ENCODE measurements at places on chromosomes 16 and 17.

GRCh38 chr17:16954521-16954920 is 17.4 kb downstream of the TNFRSF13B start:
- no peak for DNase-seq

- DNase-seq = no peak
Measured at GRCh38 chr16:11510178-11510973, 76.3 kb downstream of the LITAF start.

DNA sequence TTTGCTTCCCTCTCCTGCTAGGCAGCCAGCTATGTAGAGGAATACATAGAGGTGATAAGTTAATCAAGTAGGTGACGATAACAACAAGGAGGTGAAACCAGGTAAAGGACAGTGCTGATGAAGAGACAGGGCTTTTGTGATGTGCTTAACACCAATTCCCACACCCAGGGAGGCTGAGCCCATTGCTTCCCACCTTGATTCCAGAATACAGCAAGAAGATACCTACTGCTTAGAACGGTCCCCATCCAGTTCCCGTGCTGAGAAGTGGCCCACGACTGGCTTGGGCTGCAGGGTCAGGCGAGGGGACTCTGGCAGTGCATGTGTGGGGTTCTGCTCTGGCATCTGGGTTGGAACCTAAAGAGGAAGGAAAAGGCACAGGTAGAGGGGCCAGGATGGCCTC is 16.1 kb upstream of the GFAP start:
- no peak for DNase-seq

- DNase-seq = no peak
Measured at GRCh38 chr17:79589669-79590522, 21.0 kb downstream of the RBFOX3 start.

- DNase-seq = no peak
Measured at GRCh38 chr17:77204536-77204935, 63.8 kb downstream of the SEC14L1 start.

DNA sequence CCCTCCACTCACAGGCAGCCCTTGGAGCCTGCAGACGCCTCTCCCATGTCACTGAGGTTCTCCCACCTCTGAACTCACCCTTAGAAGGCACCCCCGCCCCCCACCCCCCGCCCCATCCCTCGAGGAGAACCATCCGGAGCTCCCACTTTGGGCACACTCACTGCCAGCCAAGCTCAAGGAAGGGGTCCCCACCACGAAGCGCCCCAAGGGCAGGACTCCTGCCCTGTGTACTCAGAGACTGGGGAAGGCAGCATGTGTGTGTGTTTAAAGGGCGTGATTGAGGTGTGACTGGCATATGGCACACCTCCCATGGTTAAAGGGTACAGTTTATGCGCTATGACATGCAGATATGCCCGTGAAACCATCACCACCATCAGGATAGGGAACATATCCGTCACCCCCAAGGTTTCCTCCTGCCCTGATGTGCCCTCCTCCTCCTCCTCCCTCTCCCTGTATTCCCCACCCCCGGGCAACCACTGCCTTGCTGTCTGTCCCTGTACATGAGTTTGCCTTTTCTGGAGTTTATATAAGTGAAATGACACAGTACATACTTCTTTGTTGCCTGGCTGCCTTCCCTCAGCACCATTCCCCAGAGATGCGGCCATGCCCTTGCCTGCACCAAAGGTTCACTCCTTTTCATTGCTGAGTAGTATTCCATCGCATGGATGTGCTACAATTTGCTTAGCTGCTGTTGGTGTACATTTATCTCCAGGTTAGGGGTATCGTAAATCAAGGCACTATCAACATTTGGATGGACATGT is 14.0 kb upstream of the RBFOX3 start:
- no peak for DNase-seq

- DNase-seq = no peak
Measured at GRCh38 chr17:77427391-77427991, 286.7 kb downstream of the SEC14L1 start.

DNA sequence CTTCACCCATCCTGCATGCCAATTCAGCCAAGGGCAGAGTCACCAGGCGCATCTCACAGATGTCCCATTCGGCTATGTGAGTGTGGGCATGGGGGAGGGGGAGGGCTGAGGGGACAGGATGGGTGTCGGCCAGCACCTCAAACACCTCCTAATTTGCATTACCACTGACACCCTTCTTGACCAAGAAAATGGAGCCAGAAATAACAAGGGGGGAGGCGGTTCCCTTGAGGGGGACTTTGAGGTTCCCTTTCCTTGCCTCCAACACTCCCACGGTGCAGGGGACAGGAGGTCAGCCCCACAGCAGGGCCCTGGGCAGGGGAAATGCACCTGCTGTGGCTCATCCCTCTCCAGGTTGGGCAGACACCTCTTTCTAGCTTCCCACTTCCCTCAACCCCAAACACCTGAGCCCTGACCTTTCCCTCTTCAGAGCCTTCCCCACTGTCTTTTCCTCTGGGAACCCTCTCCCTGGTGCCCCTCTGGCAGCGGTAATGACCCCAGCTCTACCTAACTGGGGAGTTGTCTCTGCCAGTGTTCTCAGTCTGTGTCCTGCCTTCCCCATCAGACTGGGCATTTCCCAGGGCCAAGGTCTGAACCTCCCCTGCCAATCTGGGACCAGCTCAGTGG is 18.2 kb upstream of the TBX21 start:
- no peak for DNase-seq

DNA sequence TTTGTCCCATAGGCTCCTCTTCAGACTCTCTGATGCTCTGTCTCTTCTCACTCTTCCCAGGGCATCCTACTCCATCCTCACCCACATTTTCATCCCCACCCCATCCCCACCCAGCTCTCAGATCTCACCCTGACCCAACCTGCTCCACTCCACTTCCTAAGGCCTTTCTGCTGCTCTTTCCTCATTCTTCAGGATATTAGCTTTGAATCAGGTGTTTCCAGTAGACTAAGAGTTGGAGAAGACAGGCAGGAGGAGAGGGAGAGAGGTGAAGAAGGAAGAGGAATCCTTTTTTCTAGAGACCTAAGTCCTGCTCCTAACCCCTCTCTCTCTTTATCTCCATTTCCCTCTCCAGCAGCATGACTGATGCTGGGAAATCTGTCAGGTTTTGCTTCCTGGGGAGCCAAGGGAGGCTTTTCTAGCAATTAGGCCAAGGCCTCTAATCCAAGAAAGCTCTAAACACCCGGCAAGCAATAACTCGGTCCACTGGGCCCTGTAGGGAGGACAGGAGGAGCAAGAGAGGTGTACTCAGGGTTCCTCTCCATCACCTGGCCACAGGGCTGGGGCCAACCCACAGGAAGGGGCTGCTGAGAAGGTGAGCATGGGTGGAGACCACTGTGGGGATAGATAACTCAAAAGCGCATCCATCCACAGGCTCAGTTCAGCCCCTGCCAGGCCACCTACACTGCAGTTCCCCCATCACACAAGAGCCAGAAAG is 133.3 kb downstream of the TMEM132E start:
- DNase-seq = no peak

DNA sequence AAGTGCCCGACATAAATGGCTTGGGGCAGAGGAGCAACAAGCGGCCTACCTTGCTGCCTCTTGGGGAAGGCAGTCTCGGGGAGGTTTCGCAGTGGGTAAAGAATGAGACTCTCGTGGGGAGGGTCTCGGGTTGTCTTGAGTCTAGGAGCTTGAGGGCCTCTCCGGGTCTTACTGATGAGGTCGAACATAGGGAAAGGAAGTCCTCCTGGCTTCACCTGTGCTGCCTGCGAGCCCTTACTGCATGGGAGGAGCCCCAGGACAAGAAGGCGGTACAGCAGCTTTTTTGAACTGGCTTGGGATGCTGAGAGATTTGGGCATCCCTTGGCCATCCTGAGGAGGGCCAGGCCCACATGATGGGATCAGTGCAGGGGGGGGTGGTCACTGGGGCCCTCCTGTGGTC is 71.4 kb downstream of the SPECC1 start:
- no peak for DNase-seq

GRCh38 chr16:5069048-5069447 is 2.6 kb upstream of the ALG1 start:
- DNase-seq = no peak

GRCh38 chr16:11145173-11145818 is 110.7 kb downstream of the SOCS1 start:
- DNase-seq = no peak

DNA sequence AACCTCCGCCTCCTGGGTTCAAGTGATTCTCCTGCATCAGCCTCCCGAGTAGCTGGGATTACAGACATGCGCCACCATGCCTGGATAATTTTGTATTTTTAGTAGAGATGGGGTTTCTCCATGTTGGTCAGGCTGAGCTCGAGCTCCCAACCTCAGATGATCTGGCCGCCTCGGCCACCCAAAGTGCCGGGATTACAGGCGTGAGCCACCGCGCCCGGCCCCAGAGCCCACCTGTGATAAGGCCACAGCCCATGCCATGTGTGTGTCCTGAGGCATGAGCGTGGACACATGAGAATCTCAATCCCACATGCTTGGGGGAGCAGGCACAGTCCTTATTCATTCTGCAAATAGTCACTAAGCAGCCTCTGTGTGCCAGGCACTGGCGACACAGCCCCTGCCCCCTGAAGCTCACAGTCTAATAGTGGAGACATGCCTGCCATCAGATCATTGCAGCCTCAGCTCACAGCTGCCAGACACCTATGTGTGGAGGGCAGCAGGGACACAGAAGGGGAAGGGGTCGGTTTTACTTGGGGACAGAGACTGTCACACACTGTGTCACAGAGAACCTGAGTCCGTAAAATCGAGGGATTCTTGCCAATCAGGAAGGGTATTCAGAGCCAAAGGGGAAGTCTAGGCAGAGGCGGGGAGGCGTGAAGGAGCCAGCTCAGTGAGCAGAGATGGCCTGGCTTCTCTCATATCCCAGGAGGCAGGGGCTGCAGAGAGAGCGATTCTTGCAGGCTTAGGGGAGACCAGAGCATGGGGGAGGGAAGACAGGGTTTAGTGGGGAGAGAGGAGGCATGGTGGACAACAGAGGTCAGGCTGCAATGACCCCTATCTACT is 9.4 kb upstream of the ABCC3 start:
- DNase-seq = no peak

DNA sequence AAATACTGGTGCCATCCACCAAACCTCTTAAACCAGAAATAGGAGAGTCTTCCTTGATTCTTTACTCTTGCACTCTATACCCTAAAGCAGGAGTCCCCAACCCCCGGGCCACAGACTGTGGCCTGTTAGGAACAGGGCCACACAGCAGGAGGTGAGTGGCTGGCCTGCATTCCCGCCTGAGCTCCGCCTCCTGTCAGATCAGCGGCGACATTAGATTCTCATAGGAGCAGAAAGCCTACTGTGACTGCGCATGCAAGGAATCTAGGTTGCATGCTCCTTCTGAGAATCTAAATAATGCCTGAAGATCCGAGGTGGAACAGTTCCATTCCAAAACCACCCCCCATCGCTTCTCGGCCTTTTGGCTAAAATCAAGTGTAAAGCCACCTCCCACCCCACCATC is 30.3 kb upstream of the SRCIN1 start:
- DNase-seq = no peak

GRCh38 chr17:73132085-73132492 is 32.7 kb upstream of the SSTR2 start:
- no peak for DNase-seq

DNA sequence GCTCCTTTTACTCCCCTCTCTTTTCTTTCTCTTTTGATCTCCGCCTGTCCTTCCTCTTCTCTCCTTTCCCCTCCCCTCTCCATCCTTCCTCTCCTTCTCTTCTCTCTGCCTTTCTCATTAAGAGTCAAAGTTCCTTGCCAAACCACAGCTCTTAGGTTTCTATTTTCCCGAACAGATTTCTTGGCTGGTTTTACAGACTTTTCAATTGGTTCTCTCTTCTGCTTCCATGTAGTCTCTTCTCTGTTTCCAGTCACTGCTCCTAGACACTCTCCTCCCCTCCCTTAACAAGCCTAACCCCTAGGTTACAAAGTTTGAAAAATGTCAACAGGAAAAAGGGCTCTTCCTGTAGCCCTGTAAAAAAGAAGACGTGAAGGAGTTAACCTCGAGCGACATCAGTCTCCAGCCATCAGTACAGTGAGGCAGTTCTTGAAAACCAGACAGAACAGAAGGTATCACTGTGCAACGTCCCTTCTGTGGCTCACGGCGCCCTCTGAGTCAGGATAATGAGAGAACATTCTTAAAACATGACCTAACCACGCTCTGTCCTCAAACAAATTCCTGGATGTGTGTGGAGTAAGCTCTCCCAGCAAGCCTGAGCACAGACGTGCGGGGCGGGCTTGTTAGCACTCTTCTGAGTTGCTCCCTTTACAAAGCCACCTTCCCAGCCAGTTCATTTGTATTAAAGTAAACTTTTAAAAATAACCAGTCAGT is 11.6 kb upstream of the MARCHF10 start:
- no peak for DNase-seq

DNA sequence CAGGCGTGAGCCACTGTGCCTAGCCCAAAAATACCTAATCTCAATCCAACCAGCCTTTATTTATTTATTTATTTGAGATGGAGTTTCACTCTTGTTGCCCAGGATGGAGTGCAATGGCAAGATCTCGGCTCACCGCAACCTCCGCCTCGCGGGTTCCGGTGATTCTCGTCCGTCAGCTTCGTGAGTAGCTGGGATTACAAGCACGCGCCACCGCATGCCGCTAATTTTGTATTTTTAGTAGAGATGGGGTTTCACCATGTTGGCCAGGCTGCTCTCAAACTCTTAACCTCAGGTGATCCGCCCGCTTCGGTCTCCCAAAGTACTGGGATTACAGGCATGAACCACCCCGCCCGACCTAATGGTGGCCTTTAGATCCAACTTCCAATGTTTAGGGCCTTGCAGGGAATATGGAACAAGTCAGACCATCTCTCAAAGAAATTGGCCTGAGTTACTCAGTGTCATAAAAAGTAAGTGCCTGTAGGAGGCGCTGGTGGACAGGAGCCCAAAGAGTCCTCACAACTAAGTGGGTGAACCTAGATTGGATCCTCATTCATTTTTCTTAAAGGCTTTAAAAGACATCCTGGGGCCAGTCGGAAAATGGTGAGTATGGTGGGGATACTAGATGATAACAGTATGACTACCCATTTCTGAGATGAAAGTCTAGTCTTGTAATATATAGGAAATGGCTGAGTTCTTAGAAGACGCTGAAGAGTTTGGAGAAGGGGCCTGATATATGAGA is 4.6 kb downstream of the ZSCAN10 start:
- peak; percentile 36 for DNase-seq

- no peak for DNase-seq
Measured at GRCh38 chr16:30746638-30747175, 1.5 kb upstream of the PHKG2 start.

DNA sequence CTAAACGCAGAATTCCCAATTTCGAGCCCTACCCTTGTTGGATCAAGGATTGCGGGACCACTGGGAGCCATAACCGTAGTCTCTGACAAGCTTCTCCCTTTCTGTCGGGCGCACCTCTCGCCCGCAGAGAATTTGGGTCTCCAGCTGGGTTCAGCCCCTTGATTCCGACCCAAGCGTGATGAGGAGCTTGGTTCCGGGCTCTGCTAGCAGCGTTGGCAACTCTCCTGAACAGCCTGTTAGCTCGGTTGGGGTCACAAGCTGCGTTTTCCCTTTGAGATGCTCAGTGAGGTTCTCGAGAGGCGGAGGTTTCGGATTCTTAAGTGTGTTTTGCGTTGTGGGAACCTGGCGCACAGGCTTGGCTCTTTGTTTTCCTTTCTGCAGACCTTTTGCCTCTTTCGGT is 655 bp downstream of the ATXN1L start:
- DNase-seq = no peak

All from NCI-H748 treated with DMSO at 0.1 percent for 48 hours (cell line).